Heart right ventricle (tissue), 16 donors: ENCODE measurements at places on chromosomes 4 and X.

DNA sequence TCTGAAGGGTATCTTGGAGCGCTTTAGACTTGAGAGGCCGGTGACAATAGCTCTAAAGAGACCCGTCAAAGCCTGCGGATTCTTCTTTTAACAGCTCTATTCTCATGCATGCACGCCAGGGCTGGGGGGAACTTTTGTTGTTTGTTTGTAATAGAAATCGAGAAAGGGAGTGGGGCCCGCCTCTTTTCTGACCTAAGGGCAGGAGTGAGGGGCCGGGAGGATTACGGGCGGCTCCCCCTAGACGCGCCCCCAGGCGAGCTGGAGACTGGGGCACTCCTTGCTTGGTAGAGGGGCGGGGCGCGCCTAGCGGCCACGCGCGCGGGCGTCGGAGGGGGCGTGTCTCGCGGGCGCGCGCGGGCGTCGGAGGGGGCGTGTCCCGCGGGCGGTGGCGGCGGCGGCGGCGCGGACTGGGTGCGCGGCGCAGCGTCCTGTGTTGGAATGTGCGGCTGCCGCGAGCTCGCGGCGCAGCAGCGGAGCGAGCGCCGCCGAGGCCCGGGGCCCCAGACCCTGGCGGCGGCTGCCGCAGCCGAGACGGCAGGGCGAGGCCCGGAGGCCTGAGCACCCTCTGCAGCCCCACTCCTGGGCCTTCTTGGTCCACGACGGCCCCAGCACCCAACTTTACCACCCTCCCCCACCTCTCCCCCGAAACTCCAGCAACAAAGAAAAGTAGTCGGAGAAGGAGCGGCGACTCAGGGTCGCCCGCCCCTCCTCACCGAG is at the start of gene REST:
REST (plus strand) TSS at position 412 of the 717 bp plus-strand sequence. CDS start 2,739 bp downstream, outside the sequence.
- peak; percentile 84 for DNase-seq

DNA sequence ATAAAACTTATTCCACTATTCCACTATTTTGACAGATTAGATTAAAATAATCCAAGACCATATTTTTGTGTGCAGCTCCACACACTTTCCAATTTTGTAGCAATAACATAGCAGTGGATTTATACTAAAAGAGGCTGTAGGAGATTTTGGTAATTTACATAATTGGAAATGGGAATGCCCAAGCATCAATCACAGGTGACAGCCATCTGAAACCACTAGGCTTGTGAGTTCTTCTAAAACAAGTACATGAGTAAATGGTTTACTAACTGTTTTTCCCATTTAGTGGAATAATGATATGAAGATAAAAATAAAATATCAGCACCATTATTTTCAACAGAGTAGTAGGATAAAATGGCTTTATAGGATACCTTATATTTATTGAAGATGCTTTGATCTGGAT is 4.4 kb downstream of the ANK2 start:
- DNase-seq: no peak

DNA sequence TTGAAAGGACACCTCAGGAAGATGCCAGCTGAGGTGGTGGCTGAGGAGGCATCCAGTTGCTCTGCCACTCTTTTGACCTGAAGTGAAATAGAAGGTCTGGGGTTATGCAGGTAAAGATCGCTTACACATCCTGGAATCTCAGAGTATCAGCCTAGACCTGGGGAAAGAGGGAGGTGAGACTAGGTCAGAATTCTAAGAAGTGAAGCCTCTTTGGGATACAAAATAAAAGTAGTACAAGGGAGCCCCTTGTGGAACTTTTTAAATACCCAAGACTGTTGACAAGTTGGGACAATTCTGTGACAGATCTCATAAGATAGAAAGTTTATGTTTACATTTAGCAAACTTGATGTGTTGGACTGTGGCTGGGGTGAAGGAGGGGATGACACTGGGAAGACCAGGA is 263.1 kb downstream of the SPRY1 start:
- no peak for DNase-seq

DNA sequence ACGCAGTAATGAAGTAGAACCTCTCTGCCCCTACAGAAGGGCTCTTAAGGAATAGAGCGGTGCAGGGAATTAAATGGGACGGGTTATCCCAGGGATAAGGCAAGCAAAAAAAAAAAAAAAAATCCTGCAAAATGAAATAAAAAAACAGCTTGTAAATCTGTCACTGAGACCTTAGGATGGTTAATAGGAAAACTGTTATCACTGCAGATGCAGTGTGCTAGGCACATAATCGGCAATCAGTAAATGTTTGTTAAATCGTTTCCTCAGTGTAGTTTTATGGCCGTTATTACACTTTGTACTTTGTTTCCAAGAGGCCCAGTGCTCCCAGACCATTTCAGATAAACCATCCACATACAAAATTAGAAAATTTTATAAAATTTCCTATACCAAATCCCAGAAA is 1.0 kb downstream of the HNRNPH2 start:
- DNase-seq: no peak

GRCh38 chr4:16897991-16898827 is at the start of gene LDB2:
Gene LDB2, minus strand, starts transcription at chr4:16898645.
- peak; percentile 65 for DNase-seq

- DNase-seq: no peak
Measured at GRCh38 chrX:100721328-100721727, 10.6 kb downstream of the SYTL4 start.
